ENCODE measurements at places on chromosomes 12 and 14.

DNA sequence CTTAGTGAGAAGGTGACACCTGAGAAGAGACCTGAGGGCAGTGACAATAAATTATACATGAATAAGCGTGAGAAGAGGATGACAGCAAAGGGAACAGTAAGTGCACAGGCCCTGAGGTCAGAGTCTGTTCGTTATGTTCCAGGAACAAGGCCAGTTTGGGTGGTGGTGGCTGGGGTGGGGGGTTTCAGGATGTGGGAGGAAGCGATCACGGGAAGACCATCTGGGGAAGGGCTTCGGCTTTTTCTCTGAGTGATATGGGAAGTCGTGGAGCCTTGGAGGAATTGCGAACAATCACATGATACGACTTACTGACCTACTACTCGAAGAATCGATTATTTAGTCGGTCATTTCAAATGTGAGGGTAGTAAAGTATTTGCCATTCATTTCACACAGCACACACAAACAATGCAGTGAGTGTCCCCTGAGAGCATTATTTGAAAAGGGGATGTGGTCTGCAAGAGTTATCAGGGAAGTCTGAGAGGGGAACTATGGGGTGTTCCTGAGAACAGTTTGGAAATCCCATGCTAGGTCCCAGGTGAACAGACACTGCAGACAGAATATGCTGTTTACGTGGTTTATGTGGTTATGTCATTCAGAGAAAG, 94.7 kb downstream of the SLC38A1 start:
- DNase-seq, result no peak

- DNase-seq, result no peak
Measured at GRCh38 chr12:62714774-62715721, 219.9 kb downstream of the PPM1H start.

DNA sequence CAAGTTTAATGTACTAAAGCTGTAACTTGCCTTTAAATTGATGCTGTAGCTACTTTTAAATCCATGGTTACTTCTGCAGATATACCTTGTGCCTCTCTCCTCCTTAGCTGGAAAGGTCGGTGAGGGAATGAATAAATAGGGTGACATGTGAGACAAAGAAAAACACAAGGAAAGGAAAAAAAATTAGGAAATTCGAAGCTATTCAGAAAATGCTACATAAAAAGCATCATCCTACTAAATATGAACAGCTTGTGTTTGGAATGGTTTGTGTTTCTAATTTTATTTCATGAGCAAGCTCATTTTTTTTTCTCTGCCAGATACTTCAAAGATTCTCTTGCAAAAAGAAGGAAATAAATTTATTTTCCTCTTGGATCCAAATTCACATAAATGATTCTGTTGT, 186.3 kb upstream of the NUDT4 start:
- DNase-seq, result no peak

DNA sequence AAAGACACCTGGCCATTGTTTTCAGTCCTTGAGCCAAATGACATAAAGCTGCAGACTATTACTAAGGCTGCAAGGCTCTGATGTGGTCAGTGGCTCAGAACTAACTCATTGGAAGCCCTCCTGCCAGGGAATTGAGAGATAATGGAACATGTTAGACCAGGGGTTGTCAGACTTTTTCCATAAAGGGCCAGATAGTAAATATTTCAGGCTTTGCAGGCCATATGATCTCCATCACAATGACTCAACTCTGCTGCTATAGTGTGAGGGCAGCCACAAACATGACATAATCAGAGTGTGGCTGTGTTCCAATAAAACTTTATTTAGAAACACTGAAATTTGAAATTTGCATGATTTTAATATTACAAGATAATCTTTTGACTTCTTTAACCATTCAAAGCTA, 140.3 kb downstream of the TMEM30B start:
- DNase-seq, result peak; percentile 24

DNA sequence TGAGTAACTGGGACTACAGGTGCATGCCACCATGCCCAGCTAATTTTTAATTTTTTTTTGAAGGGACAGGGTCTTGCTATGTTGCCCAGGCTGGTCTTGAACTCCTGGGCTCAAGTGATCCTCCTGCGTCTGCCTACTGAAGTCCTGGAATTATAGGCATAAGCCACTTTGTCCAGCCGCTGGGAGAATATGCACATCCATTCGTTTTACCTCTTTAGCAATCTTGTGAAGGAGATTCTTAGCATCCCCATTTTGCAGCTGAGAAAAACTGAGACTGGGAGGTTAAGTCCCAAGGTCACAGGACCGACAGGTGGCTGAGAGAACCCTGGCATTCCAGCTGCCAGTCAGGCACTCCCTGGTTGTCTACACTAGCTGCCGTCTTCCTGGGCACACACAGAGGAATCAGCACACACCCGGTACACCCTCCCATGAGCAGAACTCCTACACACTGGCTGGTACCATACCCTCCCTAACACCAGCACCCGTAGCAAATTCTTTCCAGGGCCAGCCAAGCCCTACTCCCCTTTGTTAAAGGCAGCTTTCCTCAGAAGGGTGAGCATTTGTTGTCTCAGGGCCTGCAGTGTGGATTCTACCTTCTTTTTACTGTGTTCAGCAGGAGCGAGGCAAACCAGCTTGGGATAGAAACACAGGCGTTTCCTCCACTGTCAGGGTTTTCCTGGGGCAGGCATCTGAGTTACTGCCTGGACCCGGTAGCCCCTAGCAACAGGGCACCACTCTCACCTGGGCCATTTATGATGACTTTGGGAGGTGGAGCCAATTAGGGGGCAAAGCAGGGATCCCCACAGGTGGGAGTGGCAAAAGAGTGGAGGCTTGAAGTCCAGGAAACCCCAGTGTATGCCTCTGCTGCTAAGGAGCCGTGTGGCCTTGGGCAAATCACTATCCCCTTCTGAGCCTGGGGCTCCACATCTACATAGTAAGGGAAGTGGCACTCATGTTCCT, 70.2 kb downstream of the IRF2BPL start:
- no peak for DNase-seq

DNA sequence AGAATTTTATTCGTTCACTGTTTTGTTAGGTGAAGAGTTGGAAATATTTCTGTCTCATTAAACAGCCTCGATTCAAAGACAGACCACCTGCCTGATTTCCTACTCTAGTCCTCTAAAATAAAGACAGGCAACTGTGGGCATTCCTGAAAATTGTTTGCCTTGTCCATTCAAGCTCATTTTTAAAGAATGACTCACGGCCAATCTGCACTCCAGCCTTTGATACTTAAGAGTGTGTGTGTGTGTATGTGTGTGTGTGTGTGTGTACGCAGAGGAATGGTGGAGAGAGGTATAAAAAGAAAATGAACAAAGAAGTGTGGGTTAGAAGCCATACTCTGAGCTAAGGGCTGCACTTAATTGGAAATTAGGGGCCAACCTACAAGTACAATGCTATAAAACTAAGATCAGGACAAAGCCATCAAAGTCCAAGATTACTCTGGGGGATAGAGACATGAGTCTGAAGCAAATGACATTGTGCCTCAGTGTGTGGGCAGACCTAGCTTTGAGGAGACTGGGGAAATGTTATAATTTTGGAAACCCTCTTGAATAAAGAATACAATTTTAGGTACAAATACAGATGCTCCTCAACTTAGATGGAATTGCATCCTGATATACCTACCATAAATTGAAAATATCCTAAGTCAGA, 45.6 kb upstream of the SOCS2 start:
- peak; percentile 77 for DNase-seq

- no peak for DNase-seq
Measured at GRCh38 chr14:52923902-52924575, 26.8 kb downstream of the FERMT2 start.

DNA sequence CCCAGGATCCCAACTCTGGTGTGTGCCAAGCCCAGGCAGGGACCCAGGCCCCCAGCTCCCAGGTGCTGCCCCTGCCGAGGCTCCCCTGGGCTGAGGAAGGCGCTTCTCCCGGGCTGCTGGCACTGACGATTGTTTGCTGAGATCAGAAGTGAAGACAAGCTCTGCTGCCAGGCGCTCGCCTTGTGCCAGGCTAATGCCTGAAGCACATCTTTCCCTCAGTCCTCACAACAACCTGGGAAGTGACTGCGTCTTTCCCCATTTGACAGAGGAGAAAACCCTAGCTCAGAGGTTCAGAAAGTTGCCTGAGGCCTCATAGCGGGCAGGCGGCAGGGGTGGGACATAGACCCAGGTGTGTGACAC, 36.8 kb downstream of the ANKRD9 start:
- no peak for DNase-seq

DNA sequence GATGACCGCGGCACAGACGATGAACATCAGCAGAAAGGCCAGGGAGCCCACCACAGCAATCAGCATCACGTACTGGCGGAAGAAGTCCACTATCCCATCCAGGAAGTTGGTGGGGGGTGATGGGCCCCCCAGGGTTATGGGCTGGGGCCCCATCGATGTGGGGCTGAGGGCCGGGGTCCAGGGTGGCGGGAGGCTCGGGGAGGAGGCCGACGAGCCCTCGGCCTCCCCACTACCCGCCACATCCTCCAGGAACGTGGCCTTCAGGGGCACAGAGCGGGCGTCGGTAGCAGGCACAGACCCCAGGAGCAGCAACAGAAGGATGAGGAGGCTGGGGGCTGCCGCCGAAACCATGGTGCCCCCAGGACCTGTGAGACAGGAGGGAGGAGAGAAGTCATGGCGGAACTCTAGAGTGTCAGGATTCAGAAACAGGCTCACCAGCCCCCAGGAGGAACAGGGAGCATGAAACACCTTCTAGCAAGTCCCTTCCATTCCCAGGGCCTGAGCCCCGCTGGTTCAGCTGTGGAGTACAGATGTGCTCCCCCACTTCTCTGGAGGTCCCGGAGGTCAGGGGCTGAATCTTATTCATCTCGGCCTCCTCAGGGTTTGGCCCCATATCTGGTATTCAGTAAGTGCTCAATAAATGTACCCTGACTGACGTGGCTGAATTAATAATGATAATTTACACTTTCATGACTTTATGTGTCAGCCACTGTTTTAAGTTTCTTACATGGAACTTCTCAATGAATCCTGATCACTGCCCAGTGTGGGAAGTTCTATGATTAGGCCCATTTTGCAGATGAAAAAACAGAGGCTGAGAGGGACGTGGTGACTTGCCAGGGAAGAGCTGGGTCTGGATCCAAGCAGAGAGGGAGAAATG, 5.6 kb downstream of the TMEM119 start:
- no peak for DNase-seq

GRCh38 chr12:104049903-104050356, at the start of gene GLT8D2:
TSS of gene GLT8D2 (minus strand) at chr12:104050187. CDS start at chr12:104019648, 30,539 bp downstream.
- peak; percentile 68 for DNase-seq

DNA sequence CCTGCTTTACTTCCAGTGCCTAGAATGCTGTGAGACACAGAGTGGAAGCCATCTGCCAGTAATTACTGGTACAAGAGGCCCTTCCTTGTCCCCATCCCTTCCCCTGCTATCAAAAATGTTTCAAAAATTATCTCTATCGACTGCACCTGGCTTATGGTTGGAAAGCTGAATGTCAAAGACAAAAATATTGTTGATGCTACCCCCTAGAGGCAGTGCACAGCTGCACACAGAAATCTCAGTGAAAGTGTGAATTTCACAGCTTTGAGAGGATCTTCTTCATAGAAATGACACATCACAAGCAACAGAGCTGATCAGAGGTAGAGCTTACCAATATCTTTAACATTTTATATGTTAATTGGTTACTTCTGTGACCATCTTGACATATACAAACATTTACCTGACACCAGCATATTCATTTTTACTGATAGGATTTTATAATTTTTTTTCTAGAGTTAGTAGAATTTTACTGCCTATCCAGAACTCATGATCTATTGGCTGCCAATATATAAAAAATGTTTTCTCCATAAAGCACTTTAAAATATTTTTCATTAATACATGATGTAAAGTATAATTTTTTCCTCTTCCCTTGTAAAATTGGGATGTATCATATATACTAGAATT, 138.0 kb downstream of the AACS start:
- DNase-seq, result no peak

GRCh38 chr14:64566651-64567122, 16.9 kb downstream of the PPP1R36 start:
- no peak for DNase-seq

DNA sequence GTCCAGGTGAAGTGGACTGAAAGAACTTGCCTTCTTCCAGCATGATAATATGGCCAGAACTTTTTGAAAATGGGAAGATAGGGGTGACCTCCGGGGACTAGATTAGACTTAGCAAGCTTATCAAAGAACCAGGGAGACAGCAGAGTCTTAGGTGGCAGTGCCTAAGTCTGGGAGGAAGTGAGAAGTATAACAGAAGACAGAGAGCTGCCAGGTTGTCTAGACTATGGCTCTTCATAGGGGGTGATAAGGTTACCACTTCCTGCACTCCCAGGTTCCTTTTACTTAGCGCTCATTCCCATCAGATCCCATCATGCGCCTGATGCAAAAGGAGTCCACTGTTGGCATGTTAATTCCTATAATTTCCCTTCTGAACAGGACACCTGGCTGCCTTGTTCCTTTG, 69.9 kb downstream of the PLXNC1 start:
- no peak for DNase-seq

GRCh38 chr14:37544407-37544806, 50.6 kb downstream of the FOXA1 start:
- no peak for DNase-seq

GRCh38 chr12:111160350-111161241, 208.3 kb downstream of the PHETA1 start:
- DNase-seq, result no peak

Measured in fibroblast of the conjunctiva (primary cell).